ENCODE measurements at places on chromosomes 5 and 9. TPM values are rescaled to one million over a fixed set of nuclear protein-coding genes. Genes with fewer than 3 reads are reported as not detected.

GRCh38 chr9:18921366-18922075, 111.5 kb downstream of the SAXO1 start:
- no peak for DNase-seq

DNA sequence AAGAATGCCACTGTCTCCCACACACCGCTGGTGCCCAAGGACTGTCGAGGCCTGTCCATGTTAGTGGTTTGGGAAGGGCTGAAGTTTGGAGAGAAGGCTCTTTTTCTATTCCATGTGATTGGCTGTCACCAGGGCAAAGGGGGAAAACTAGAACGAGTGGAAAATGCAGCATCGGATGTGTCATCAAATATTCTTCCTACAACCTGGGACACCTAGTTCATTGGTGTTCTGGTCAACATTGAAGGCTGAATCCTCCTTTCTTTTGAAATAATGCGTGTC, 53.2 kb downstream of the PIK3R1 start:
- DNase-seq, result no peak

The TUSC1 gene
- total RNA-seq, result 6.4 TPM

DNA sequence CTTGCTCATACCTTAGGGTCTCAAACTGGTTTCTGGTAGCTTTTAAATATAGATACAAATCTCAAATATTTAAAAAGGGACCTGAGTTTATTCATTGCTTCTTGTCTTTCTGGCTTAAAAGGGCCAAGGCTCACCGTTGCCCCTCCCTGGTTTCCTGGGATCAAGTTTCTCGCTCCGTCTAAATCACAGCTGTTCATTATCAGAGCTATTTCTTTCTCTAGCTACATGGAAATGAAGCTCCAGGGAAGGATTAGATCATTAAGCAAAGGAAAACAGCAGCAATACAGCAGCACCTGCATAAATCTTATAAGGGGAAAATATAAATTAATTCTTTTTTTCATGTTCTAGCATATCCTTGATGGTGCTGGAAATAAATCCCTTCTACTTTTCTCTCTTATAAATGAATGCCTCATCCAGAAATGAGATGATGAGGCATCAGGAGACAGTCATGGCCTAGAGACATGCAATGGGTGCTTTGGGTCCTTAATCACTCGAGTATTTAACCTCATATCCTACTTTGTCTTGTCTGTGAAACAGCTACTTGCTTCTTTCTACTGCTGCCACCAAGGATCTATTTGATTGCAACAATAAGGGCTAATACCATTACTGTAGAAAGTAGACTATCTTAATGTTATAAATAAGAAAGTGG, 320.1 kb downstream of the TRPM3 start:
- no peak for DNase-seq

- DNase-seq, result peak; percentile 69
These were observed 226 bp upstream of the RANBP17 start for GRCh38 chr5:170861667-170861916.

GRCh38 chr5:35004771-35005170, 43.0 kb downstream of the AGXT2 start:
- no peak for DNase-seq

GRCh38 chr5:52469420-52469819, 318.3 kb upstream of the ITGA1 start:
- DNase-seq, result no peak

GRCh38 chr5:13648822-13649221, 295.7 kb downstream of the DNAH5 start:
- DNase-seq, result no peak

DNA sequence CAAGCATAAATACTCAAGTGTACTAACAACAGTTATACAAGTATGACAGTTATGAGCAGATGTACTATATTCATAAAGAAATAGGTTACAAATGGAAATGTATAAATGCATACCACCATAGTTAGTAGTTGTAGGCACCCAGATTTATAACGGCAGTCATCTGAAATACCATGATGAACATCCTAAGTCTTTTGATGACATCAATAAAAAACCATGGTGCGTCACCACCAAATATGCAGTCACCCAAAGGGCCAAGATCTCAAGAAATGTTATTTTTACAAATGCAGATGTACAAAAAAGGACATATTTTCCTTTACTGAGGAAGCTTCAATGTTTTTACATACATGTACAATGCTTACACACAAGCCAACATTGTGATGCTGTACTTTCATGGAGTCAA, 70.8 kb upstream of the XPA start:
- no peak for DNase-seq
